ENCODE measurements at places on chromosomes 7 and 10. TPM values are rescaled to one million over a fixed set of nuclear protein-coding genes. Genes with fewer than 3 reads are reported as not detected.

The FAM237B gene
- not detected for total RNA-seq

The PKD1L1 gene
- total RNA-seq = 0.07 TPM

The VWA2 gene
- not detected for total RNA-seq

The DTX2 gene
- 9.8 TPM for total RNA-seq

The GRID1 gene
- total RNA-seq = 0.46 TPM

The LBX1 gene
- total RNA-seq = not detected

The FAM241B gene
- total RNA-seq = 0.39 TPM

The HYAL4 gene
- not detected for total RNA-seq

The LSM8 gene
- 21.5 TPM for total RNA-seq

All from smooth muscle cell of the pulmonary artery (primary cell).